ENCODE measurements at places on chromosomes 4 and X.

DNA sequence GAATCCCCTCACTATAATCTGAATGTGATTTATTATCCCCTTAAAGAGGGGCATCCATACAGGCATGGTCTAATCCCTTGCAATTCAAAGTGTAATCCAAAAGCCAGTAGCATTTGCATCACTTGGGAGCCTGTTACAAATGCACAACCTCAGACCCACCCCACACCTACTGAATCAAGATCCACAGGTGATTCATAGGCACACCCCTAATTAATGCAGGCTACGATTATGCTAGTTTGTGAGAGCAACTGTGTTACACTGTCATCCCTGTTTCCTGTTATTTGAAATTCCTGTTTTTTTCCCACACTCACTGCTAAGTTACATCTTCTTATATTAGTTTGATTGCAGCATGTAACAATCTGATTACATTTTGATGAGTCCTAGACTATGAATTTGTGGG is 120.0 kb downstream of the RAB28 start:
- no peak for DNase-seq

GRCh38 chr4:8739317-8739716 is 132.3 kb downstream of the HMX1 start:
- no peak for DNase-seq

DNA sequence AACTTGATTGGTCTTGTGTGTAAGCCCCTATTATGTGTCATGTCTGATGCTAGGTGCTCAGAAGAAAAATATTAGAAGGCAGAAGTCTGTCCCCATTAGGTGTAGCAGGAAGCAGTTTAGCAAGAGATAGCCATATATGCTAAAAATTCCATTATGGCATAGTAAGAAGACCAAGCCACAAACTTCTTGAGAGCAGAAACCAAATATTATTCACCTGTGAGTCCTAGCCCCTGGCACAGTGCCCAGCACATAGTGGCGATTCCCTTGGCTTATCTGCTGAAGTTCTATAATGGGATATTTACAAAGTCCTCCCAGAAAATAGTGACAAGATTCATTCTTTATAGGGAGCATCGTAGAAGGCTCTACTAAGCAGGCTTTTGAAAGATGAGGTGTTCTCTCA is 174.4 kb downstream of the RAB28 start:
- no peak for DNase-seq

DNA sequence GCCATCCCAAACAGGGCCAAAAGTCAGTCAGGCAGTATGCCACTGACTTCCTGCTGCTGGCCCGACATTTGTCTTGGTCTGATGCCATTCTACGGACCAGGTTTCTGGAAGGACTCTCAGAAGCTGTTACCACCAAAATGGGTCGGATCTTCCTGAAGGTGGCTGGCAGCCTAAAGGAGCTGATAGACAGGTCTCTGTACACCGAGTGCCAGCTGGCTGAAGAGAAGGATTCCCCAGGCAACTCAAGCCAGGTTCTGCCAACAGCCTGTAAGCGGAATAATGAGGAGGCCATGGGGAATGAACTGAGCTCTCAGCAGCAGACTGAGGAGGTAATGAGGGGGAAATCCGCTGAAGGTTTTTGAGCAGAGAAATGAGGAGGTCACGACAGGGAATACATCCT is 95.7 kb downstream of the RTL9 start:
- DNase-seq: no peak

DNA sequence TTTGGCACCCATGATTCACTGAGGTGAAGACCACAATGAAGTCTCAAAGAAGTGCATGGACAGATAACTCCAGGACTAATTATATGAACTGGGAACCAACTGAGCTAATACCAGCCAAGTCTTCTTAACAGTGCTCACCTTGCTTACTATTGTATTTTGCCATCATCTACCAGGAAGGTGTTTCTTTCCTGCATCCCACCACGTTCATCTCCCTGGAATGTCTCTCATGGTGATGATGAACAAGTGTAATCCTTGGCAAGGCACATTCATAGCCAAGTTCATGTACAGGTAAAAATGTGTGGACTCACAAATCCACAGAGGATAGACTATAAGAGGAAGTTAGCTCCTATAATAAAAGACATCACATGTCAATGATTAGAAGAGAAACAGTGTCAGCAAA is 489.1 kb downstream of the SMARCA1 start:
- DNase-seq: no peak

DNA sequence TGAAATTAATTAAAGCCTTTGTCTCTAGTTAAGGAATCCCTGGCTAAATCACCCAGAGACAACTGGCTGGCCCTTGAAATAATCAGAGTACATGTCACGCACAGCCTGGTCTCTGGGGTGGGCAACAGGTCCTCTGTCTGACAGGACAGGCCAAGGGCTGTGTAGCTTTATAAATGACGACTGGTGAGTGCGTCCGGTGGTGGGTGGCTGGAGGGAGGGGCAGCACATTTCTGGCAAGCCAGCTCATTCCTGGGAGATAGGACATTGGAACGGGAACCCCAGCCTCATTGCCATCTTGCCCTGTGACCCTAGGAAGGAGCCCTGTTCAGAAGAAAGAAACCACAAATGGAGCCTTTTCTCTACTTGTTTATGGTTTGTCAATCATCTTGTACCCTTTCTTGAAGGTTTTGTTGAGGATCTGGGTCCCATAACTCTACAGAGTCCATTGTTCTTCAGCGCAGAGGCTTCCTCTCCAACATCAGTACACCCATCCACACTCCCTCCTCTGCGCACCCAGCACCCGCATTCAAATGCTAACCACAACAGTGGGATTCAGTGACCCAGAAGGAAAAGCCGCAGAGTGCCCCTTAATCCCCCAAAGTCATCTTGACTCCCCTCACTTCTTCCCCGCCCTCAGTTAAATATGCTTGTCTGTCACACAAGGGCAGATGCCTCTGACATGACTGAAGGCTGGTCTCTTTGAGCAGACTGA is 368.1 kb downstream of the UNC5C start:
- DNase-seq: no peak

DNA sequence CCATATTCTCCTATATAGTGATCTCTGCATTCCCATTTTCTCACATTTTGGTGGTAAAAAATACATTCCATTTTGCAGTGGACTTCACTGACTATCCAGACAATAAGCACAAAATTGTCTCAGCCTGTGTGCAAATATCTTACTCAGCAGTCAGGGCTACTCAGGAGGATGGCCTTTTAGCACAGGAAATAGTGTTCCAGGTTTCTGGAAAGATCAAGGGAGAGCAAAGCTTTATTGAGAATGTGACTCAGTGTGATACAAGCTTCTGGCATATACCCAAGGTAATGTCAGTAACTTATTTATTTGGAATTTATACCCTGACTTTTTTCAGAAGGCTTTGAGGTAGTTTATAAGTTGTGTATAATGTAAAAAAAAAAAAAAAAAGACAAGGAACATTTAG is 233.4 kb downstream of the TEX13A start:
- no peak for DNase-seq

DNA sequence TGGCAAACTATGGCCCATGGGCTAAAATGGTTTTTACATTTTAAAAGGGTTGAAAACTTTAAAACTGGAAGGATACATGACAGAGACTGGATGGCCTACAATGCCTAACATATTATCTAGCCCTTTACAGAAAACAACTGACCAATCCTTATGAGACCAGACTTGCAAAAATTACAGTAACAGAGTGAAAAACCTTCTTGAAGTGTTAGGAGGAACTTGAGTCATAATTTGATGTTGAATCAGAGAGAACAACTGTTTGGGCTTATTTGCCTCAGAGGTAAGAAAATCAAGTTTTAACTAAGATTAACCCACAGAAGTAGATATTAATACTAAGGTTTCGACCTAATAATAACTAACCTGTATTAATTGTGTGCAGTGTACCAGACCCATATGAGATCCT is 12.4 kb upstream of the NAP1L5 start:
- DNase-seq: no peak

DNA sequence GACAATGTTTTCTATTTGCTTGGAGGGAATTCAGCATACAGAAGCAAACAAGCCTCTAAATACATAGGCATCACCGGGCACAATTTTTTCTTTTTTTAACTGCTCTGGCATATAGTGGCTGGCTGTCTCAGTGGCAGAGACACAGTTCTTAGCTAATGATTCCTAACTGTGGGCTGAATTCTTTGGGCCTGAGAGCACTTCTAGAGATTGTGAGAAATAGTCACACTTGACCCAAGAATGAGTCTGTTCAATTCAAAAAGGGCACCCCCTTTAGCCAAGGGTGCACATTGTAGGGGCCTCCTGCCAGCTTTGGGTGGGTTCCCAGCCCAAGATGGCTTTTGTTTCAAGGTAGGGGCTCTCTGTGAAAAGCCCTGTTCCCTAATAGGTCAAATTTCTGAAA is 345.7 kb downstream of the ARHGAP10 start:
- no peak for DNase-seq

- no peak for DNase-seq
Measured at GRCh38 chr4:81557306-81557705, 85.6 kb upstream of the RASGEF1B start.

DNA sequence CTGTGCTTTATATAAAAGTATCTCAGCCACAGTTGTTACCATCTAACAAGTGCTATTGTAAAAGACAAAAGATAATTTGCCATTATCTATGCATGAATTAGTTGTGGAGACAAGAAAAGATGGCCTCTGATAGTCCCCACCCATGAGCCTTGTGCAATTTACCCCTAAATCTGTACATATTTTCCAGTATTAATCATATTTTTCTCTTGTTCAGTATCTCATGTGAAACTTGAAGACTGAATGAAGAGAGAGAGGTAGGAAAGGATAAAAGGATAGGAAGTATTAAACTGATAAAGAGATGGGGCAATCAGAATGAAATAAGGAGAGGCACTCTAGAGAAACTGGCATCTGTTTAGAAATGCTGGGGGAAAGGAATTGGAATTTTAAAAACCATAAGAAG is 3.7 kb downstream of the MYOZ2 start:
- no peak for DNase-seq

GRCh38 chr4:158861281-158861680 is 92.5 kb downstream of the FNIP2 start:
- no peak for DNase-seq

- DNase-seq: no peak
Measured at GRCh38 chr4:41426539-41426938, 111.4 kb upstream of the LIMCH1 start.

GRCh38 chr4:7157666-7158065 is 34.7 kb upstream of the SORCS2 start:
- no peak for DNase-seq

Data from head of caudate nucleus (tissue), 42 donors.